ENCODE measurements at places on chromosomes 16 and 17.

DNA sequence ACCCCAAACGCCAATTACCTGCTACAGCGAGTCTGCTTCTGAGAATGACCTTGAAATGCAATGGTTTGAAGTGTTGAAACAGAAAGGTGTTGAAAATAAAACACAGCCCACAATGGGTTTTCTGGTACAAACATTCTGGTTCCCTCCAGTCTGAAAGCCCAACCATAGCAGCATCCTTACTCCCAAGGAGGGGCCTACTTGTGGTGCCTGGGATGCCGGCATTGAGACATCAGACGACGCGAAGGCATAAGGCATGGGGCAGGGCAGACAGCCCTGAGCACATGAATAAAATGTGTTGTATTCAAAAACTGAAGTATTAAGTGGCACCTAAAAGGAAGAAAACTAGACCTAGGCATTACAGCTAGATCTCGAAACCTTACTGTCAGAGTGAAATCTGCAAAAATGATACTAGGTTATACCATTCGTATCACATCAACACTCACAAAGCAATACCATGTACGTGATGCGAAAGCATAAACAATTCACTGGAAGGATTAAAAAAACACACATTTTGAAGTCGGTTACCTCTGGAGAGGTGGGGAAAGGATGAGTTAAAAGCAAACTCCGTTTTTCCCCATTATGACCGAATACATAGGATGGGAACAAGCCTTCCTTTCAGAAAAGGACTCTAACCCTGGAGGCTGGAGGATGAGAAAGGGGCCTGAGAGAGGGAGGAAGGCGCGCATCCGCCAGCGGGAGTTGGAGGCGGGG is 702 bp downstream of the NUDT21 start:
- DNase-seq = no peak

DNA sequence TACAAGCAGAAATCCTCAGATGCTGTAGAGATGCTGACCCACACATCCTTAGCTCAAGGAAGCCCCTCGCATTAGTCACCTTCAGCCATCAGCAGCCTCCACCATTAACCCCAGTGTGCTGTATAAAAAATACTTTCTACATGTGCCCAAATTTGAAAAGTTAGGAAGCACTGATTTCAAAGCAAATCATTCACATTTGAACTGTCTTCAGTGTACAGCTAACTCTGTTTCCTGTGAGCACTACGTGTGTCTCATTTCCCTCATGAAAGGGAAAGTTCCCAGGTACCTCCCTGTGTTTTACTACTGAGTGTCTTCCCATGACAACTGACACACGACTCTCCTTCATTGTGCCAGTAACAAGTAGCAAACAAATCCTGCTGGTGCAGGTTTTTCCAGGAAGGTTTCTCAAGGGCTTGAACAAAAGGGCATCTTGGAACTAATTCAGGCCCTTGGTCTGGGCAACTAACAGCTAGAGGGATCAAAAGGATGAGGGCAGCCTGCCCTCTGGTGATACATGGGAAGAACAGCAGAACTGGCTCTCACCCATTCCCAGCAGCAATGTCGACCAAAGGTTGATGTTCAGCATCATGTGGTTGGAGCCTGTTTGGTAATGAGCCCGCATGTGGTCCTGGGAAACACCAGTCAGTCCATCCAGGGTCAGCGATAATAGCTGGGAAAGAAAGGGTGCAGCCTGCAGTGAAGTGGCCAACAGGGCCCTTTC is 4.0 kb downstream of the SLC35B1 start:
- no peak for DNase-seq

- DNase-seq = no peak
Measured at GRCh38 chr17:67098006-67098405, 53.7 kb downstream of the CACNG1 start.

DNA sequence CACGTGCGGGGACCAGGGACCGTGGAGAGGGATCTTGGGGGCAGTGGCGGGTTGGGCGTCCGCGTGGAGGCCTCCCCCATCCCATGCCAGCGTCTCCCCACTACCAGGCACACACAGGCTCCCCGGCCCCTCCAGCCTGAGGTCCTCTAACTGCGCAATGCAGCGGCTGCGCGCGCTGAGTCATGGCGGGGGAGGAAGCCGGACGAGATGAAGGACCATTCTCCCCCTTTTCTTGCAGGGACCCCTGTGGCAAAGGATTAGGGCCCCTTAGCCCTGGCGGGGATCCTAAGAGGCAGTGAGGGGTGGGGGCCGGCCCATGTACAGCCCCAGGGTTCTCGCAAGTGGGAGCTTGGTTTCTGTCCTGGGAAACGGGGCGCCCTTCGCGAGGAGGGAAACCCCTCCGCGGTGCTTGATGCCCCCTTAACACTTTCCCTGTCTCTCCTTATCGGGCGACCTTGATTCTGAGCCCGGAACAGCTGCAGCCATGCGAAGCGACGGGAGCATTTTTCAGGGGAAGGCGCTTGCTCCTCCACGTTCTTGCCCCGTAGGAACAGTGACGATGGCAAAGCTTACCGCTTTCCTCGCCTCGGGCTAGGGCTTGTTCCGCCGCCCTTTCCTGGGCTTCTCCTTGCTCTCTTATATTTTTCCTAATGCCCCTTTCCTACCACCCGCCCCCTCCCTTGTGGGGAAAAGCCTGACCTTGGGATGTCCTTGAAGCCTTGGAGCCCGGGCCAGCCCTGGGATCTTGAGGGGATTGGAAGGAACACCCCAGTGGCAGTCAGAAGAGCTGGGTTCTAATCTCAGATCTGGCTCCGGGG is 592 bp downstream of the ALDOA start:
- no peak for DNase-seq

GRCh38 chr17:82065638-82066303 is at the start of gene DUS1L:
DUS1L (minus strand) TSS chr17:82065804; CDS start chr17:82065059, 745 bp downstream.
- DNase-seq = no peak

DNA sequence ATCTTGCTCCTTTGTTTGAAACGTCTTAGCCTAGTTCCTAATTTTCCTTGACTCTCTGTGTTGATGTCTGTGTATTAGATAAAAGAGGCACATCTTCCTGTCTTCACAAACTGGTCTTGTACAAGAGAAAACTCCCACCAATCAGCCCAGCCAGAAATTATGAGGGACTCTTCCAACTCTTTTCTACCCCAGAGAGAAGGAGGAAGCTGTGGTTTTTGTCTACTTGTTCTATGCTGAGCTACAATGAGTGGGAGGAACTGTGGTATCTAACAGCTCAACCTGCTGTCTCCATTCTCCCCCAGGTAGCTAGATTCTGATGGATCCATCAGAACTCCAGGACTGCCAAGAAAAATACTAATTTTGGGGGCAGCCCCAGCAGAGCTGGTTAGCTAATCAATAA is 392.5 kb downstream of the HS3ST3B1 start:
- DNase-seq = no peak

DNA sequence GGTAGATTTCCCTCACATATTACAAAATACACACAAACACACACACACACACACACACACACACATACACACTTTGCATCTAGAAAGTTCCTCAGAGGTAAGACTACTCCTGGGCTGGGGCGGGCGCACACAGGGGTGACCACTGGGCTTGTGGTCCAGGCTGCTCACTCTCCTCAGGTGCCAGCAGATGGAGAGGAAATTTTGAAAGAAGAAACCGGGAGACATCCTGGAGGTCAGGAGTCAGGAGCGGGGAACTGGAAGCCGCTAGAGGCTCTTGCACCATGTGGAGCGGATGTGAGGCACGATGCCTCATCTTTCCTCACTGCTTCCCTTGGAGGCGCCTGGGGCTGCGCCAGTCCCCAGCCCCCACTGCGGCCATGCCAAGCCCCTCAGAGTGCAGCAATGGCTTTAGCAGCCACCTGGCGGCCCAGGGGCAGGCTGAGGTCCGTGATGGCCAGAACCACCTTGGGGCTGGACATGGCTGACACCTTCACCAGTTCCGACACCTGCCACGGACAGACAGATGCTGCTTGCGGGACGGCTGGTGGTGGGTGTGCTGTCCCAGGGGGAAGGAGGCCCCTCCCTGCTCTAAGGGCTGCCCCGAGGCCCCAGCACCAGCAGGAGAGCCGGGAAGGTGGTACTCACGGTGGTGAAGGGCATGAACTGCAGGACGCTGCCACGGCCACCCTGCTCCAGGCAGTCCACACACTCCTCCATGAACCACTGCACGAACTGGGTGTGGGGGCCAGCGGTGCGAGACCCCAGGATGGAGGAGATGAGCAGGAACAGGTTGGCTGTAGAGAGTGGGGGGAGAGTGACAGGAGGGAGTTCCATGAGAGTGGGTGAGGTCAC is 4.1 kb downstream of the CSF3 start:
- no peak for DNase-seq

GRCh38 chr17:18856570-18856915 is 1.4 kb upstream of the PRPSAP2 start:
- DNase-seq = no peak

All from NCI-H524 treated with DMSO at 0.1 percent for 48 hours (cell line).